ENCODE measurements at places on chromosomes 6 and 20.
A peak's percentile ranks its signal among the peaks of the same experiment; 100 is the strongest.

- no peak for DNase-seq
Observed at GRCh38 chr6:165985281-165985805, 182.3 kb downstream of the TBXT start.

DNA sequence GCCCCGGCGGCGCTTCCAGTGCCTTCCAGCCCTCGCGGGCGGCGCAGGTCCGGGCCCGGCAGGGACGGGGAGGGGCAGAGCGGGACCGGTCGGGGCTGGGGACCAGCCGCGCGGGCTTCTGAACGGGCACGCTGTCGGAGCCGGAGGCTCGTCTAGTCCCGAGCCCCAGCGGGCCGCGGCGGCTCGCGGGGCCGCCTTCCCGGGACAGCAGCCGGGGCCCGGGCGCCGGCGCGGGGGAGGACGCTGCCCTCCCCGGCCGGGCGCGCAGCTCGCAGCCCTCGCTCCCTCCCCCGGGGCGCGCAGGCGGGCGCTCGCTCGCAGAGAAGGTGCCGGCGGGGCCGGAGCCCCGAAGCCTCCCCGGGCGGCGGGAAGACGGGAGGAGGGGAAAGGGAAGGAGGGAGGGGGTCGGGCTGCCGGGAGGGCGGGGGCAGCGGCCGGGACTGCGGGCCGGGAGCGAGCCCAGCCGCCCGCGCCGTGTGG is 696 bp upstream of the SIRPA start:
- peak; percentile 62 for DNase-seq

- DNase-seq: no peak
Observed at GRCh38 chr6:120875900-120876299, 458.4 kb downstream of the TBC1D32 start.

DNA sequence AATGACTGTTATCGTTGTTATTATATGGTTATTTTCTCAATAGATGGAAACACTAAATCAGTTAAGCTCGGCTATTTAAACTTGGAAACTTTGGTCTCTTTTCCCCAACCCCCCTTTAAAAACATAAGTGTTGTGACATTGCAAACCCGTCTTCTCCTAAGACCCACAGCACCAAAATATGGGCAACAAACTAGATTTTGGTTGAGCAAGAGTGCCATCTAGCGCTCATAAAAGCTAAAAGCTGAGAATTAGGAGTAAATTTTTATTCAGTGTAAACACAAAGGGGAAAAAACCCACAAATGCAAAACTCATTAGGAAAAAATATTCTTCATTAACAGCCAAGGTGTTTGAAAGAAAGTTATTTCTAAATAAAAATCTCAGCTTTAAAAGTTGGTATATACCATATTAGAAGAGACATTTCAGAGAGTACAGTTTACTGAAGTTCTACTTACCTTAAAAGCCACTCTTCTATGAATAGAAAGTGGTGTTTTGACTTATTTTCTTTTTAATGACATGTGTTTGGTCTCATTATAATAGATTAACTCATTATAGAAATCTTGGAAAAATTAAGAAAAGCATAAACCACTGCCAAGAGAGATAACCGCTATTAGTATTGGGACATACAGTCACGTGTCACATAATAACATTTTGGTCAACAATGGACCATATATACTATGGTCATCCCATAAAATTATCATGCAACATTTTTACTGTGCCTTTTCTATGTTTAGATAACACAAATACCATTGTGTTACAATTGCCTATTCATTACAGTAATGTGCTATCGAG is 21.1 kb downstream of the SESN1 start:
- peak; percentile 82 for DNase-seq

DNA sequence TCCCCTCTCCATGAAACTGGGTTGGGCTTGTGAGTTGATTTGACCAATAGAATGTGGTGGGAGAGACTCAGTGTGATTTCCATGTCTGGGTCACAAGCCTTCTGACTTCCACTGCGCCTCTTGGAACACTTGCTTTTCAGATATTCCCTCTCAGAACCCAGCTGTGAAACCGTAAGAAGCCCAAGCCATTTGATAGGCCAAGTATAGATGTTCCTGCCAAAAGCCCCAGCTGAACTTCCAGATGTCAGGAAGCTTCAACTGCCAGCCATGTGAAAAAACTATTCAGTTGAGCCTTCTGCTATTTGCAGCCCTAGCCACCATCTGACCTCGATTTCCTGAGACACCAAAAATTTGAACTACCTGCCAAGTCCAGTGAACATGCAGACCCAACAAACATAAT is 387.8 kb upstream of the GJE1 start:
- peak; percentile 55 for DNase-seq

- DNase-seq: no peak
Observed at GRCh38 chr20:50876063-50876685, 55.1 kb downstream of the ADNP start.

GRCh38 chr6:112478036-112478435 is 130.9 kb downstream of the RFPL4B start:
- peak; percentile 35 for DNase-seq

GRCh38 chr20:36390719-36391415 is 84.7 kb downstream of the DLGAP4 start:
- DNase-seq: peak; percentile 53

GRCh38 chr6:1042583-1043457 is 269.1 kb upstream of the FOXQ1 start:
- no peak for DNase-seq

GRCh38 chr20:8917084-8917483 is 151.8 kb upstream of the PLCB4 start:
- DNase-seq: no peak

DNA sequence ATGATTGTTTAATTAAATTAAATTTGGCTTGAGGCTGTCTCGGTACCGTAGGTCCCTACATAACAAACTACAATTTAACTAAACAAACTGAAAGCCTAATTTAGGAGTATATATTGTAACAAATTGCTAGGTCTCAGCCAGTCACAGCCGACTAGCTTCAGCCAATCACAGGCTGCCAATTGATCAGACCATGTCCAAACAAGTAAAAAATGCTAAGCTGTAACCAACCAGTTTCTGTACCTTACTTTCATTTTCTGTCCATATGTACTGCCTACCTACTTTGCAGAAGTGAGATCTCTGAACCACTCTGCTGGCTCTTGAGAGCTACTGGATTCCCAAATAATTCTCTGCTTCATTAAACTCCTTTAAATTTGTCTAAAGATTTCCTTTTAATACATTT is 648.0 kb upstream of the GJE1 start:
- DNase-seq: no peak

DNA sequence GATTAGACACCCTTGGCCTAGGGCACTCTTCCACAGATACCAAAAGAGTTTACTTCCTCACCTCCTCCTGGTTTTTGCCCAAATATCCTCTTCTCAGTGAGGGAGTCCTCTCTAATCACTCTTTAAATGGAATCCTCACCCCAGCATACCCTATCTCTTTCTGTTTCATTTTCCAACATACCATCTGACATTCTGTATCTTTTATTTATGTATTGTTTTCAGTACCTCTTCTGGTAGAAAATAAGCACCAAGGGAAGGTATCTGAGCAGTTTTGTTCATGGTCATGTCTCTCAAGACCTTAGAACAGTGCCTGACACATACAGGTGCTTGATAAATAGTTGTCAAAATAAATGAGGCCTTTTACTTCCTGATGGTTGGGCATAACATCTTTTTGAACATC is 55.1 kb downstream of the KIAA0408 start:
- no peak for DNase-seq

GRCh38 chr6:33592595-33593413 is 12.7 kb upstream of the BAK1 start:
- DNase-seq: no peak

- DNase-seq: no peak
Observed at GRCh38 chr6:117393045-117393444, 32.7 kb downstream of the ROS1 start.

DNA sequence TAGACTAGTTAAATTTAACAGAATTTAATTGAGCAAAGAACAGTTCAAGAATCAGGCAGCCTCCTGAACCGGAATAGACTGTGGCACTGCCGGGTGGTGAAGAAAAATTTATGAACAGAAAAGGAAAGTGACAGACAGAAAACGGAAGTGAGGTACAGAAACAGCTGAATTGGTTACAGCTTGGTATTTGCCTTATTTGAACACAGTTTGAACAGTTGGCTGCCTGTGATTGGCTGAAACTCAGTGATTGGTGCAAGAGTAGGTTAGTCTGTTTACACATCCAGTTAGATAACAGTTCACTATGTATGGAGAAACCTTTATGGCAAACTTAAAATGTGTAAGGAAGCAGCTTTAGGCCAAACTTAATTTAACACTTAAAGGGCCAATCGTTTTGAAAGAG is 116.0 kb upstream of the CITED2 start:
- peak; percentile 47 for DNase-seq

DNA sequence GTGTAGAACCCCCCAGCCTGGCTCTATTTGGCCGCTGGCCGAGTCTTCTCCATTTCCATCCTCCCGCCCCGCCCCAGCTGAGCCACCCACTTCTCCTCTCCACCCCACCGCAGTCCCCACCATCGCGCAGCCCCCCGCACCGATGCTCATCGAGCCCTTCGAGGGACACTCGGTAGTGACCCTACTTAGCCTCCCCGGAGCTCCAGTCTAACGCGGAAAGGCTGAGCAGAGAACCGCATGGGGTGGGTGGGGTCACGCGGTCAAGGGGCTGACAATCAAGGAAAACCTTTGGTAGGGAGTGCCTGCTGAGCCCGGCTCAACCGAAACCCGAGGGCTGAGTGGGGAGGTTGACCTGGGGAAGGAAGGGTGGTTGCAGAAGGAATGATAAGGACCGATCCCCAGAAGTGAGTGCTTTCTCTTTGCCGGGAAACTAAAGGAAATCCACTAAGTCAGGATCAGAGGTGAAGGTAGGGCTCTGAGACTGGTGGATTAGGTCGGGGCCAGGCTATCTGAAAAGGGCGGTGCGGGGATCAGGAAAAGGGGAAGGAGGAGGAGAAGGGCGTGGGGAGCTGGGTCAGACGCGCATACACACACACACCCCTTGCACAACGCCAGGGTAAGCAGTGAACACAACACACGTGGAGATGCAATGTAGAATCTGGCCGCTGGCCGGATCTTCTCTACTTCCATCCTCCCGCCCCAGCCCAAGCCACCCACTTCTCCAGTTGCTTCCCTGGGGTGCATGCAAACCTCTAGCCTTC is 49.8 kb downstream of the CPXM1 start:
- no peak for DNase-seq

DNA sequence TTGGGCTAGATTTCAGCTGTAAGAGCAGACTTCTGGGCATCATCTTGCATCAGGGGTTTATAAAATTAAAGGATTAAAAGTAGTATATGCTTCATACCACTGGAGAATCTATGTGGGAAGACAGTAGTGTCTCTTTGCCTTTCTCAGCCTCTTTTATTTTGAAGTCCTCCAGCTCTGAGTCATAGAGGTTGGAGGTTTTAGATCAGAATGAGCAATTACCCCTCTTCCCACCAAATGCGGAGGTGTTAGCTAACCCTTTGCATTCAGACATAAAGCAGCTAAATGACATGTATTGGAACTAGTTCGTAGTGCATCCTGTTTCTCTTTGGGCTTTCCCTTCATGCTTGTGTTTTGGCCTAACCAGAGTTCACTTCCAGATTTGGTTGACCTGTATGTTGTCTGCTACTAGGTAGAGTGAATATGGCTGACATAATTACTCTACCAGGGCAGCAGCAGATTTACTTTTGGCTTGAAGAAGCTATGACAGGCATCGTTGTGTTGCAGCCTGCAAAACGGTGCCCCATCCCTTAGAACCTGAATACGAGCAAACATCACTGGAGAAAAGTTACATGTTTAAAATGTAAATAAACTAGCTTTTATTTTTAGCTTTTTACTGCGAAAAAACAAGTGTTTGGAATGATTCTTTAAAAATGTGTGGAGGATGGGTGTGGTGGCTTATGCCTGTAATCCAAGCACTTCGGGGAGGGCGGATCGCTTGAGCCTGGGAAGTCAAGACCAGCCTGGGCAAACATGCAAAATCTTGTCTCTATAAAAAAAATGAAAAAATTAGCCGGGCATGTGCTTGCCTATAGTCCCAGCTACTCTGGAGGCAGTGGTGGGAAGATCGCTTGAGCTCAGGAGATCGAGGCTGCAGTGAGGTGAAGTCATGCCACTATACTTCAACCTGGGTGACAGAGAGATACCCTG is 82.2 kb downstream of the MYO6 start:
- DNase-seq: peak; percentile 33

DNA sequence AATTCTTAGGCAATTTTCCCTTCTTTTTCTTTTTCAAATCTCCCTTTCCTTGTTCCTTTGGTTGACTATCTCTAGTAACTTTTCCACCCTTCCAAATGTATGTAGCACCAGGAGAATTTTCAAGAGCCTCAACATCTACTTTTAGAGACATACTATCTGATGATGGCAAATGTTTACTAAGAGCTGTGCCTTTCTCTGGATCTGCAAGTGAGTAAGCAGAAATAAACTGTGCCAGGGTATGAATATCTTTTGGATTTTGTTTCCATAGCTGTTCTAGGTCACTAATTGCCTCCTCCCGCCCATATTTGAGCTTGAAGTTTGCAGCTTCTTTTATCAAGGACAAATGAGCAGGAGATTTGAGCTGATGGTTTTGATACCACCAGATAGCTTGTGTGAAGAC is 69.5 kb downstream of the GTF2H5 start:
- DNase-seq: no peak

DNA sequence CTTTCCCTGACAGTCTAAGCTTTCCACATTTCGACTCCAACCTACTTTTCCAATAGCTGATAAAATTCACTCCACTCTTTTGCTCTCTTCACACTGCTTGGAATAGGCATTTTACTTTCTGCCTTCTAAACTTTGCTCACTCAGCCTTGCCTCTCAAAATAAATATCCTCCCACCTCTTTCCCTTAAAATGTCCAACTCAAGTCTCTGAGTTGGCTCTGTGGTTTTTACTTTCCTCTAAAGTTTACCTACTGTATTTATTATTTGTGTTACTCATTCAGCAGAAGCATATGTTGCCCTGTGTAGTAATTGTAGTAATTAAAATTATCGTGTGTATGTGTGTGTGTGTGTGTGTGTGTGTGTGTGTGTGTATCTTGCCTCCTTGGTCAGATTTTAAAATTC is 20.0 kb upstream of the CDYL start:
- DNase-seq: no peak

DNA sequence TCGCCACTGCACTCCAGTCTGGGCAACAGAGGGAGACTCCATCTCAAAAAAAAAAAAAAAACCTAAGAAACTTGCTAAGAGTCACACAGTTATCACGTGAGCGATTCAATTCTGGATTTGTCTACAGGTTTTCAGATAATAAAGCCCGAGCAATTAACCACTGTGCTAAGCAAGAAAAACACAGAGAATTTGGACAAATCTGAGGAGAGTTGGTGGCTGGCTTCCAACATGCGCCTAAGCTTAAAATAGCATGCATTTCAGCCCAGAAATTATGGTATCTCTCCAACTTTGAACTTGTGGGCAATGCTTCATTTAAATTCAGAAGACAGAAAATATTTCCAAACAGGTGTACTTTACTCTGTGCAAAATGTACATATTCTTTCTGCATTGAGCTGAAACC is 232.9 kb downstream of the TSHZ2 start:
- DNase-seq: no peak

All from myocyte (in vitro differentiated cells).